Inflammatory macrophage treated with lipopolysaccharide for 4 hours (primary cell): ENCODE measurements at places on chromosomes 2 and 18.

- DNase-seq, result no peak
These were observed 238.4 kb downstream of the ZEB2 start for GRCh38 chr2:144281476-144281875.

DNA sequence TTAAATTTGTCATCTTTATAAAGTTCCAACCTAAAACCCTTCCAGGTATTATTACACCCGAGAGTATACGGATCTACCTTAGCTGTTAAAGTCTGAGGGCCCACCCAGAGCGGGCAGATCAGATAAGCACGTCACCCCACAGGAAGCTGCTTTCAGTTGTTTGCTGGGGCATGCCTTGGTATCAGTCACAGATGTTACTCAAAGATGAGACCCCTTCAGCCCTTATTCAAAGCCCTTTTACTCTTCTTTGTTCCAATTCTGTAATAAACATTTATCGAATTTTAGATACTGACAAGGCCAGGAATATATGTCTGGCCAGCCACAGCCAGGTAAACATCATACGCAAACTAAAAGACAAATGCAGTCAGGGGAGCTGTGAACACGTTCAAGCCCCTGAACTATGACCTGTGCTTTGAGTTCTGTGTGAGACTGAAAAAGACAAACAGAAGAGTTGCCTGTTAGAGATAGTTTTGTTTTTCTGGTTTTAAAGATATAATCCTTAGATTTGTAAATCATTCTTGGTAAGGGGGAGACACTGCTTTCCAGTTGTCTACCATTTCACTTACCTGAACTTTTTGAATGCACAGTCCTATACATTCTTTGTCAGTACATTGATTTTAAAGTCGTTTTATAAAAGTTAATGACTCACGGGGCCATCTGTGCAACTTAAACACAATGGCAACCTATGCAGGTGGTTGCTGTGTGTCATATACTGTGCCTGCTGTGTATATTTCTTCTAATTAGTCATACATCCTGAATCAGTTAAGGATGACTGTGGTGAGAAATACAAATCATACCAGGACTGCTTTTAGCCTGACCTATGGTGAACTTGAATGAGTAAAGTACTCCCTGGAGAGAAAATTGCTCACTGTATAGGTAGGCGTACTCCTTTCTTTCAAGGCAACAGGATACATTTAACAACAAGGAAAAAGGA lies 100.5 kb upstream of the ITPRID2 start:
- no peak for DNase-seq

- DNase-seq, result no peak
These were observed 95.9 kb upstream of the STON1 start for GRCh38 chr2:48434101-48434500.

- no peak for DNase-seq
These were observed 41.3 kb downstream of the BCL11A start for GRCh38 chr2:60512062-60512622.

DNA sequence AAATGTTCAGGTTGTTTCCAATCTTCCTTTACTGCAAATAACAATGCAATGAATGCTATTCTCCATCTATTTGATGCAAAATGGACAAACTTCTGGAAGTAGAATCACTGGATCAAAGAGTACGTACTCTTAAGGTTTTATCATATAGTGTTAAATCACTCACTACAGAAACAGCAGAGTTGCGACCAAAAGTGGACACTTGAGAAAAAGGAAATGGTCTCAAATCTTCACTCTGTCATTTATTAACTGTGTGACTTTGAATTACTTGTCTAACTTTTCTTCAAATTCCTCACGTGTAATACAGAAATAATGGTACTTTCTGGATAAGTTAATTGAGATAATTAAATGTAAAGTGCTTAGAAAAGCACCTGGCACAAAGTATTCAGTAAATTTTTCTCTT lies 78.1 kb downstream of the CERKL start:
- no peak for DNase-seq

DNA sequence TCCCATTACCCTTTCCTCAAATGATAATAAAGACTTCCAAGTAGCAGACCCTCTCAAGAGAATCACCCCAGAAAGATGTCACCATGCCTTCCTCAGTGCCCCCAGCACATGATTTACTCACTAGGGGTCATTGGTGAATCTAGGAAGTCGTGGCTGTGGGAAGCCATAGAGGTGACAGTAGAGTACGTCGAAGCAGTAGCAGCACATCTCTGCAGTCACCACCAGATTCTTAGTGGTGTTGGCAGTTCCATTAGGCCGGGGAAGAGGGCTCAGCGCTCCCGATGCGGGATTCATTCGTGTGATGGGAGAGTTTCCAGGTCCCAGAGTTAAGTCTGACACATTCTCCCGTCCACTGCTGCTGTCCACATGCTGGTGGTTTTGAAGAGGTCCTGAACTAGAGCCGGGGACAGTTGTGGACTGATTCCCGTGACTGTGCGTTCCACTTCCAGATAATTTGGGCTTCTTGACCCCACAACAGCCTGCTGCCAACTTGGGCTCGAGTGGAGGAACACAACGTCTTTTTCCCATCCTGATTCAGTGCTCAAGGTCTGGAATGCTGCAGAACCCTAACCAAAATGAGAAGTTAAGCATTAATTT lies 12.0 kb downstream of the AMMECR1L start:
- no peak for DNase-seq

DNA sequence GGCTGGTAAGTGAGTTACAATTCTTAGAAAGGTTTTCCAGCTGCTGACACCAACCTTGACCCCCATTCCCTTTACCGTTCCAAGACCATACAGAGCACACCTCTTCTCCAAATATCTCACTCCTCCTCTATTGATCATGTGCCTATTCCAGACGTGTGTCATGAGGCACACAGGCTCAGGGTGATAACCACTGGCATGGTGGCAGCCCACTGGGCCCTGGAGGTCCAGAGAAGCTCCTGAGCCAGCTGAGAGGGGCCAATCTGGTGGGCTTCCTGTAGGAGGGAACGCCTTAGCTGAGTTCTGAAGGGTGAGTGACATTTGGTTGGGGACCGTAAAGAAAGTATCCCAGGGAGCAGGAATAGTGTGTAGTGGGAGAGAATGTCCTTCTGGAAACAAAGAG lies 28.3 kb downstream of the ZAP70 start:
- no peak for DNase-seq

DNA sequence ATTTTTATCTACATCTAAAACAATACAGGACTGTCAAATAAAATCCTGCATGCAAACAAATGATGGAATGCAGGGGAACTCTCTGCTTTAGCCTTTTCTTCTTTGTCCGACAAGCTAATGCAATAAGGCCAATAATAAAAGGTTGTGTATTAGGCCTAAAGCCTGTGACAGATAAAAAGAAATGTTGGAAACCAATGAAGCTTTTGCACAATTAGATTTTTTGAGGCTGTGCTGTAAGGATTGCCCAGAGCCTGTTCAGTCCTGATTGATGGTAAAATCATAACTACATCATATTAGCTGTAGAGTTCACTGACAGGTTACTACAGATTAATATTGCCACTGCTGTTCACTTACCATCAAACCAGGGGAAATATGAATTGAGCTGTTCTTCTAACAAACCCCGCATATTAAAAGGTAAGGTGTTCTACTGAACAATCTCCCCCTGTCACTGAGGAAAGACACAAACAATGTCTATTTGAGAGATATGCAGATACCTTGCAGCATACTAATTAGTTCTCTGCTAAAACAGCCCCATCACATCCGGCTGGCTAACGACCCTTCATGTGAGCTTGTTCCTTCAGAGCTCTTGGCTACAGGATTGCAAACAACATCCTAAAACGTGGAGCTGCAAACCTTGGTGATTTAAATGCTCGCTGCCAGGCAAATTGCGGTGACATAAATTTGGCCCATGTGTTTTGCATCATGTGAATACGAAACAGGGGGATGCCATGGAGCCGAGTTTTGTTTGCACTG lies 305.4 kb downstream of the MTX2 start:
- DNase-seq, result no peak

GRCh38 chr2:114025030-114025429 lies 135.1 kb downstream of the ACTR3 start:
- DNase-seq, result no peak

DNA sequence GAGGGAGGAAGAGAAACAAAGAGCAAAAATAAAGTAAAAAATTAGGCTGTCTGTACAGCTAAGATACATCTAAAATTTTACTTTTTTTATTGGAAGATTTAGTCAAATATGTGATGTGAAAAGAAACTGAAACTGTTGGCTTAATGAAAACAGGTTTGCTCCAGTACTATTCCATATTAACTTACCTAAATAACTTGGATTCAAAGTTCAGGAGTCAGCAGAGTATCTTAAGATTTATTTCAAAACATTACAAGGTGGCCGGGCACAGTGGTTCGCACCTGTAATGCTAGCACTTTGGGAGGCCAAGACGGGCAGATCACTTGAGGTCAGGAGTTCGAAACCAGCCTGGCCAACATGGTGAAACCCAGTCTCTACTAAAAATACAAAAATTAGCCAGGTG lies 197.9 kb downstream of the PDE11A start:
- no peak for DNase-seq

DNA sequence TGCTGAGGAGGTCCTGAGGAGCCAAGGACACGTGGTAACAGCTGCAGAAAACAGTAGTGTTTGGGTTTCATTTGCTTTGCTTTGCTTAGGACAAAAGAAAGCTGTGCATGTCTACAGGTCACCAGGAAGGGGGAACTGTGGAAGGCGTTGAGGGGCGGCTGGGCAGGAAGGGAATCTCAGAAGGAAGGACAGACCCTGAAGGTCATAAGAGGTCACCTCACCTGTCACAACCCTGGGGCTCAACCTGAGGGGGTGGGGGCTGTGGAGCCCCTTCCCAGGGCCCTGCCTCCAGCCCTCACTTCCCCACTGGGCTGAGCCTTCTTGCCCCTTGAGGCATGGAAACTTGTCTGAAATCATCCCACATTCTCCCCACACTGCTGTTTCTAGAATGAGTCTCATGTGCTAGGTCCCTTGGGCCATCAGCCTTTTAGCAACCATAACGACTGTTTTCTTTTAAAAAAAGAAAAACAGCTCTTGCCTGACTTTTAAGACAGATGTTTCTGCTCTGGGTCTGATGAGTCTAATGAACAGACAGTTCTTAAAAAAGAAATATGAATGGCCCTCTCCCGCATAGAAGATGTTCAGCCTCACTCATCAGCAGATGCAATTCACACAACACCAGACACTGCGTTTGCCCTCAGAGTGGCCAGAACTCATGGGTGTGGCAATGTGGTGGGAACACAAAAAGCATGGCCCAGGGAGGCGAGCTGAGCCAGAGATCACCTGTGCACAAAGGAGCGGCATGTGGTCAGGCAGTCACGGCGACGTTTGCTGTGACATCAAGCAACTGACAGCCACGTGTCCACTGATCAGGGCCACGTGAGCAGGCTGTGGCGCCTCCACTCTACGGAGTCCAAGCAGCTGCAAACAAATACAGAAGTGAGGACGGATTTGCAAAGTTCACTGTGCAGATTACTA lies 84.0 kb downstream of the SEPTIN10 start:
- DNase-seq, result no peak

- no peak for DNase-seq
These were observed 6.7 kb upstream of the TNP1 start for GRCh38 chr2:216866515-216867095.
